Mesenteric fat pad (tissue), 1 donor: ENCODE measurements at places on chromosomes 4 and X. TPM values are rescaled to one million over a fixed set of nuclear protein-coding genes. Genes with fewer than 3 reads are reported as not detected.

HSFX3 gene
- total RNA-seq: not detected

MAGEE2 gene
- total RNA-seq: not detected

TRIM75 gene
- not detected for total RNA-seq

FOXO4 gene
- total RNA-seq: 24.7 TPM

NELFA gene
- 15.5 TPM for total RNA-seq

PHOX2B gene
- not detected for total RNA-seq

USP38 gene
- total RNA-seq: 20.7 TPM

PRRG3 gene
- 0.32 TPM for total RNA-seq

PRDM5 gene
- 9.6 TPM for total RNA-seq

PALLD gene
- 87.9 TPM for total RNA-seq

ANXA10 gene
- total RNA-seq: not detected

NBDY gene
- 25.1 TPM for total RNA-seq

CXCL11 gene
- not detected for total RNA-seq

MSMO1 gene
- 13.9 TPM for total RNA-seq

RS1 gene
- total RNA-seq: not detected

SLITRK4 gene
- 1.5 TPM for total RNA-seq

NAA11 gene
- not detected for total RNA-seq

GUCY1B1 gene
- 5.0 TPM for total RNA-seq

PABPC5 gene
- 1.1 TPM for total RNA-seq

GPRIN3 gene
- total RNA-seq: 6.2 TPM

HTRA3 gene
- total RNA-seq: 58.5 TPM

COQ2 gene
- 10.3 TPM for total RNA-seq

L1CAM gene
- 2.4 TPM for total RNA-seq

UBA1 gene
- total RNA-seq: 189 TPM

SORCS2 gene
- total RNA-seq: 1.9 TPM

DGKK gene
- not detected for total RNA-seq

XAGE3 gene
- not detected for total RNA-seq

TNMD gene
- 39.1 TPM for total RNA-seq

SMPX gene
- total RNA-seq: not detected

VEGFD gene
- 8.2 TPM for total RNA-seq

NPY5R gene
- total RNA-seq: 3.5 TPM

HHIP gene
- total RNA-seq: 0.06 TPM

CXXC4 gene
- total RNA-seq: 1.1 TPM

POLN gene
- 12.8 TPM for total RNA-seq

PPP1R2C gene
- not detected for total RNA-seq

LDOC1 gene
- total RNA-seq: 13.2 TPM

RAB40AL gene
- 1.7 TPM for total RNA-seq

DDIT4L gene
- 3.7 TPM for total RNA-seq

F11 gene
- total RNA-seq: not detected

CNKSR2 gene
- total RNA-seq: 0.80 TPM

UGT2A1 gene
- total RNA-seq: not detected

SLC6A14 gene
- not detected for total RNA-seq

AMELX gene
- total RNA-seq: not detected

SLC26A1 gene
- 0.22 TPM for total RNA-seq

TSPAN7 gene
- 32.0 TPM for total RNA-seq

NALF2 gene
- 0.32 TPM for total RNA-seq

RBM3 gene
- 343 TPM for total RNA-seq
